ENCODE measurements at places on chromosomes 2 and 18.

DNA sequence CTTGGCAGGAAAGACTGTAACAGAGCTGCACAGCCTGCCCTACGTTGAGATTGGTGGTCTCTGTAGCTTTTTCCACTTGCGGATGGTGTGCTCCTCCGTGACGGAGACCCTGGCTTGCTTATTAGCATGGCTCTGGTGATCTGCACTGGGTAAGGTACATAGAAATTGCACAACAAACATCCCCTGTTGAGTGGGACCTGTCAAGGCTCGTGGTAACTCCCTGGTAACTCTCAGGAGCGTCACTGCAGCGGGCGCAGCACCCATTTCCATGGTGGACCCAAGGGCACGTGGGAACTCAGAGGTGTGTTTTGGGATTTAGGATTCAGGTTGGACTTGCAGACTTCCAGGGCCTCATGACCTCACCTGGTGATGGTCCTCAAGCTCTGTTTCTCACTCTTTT is 1.1 kb downstream of the TRAF3IP1 start:
- DNase-seq, result no peak

GRCh38 chr18:9627642-9628041 is 13.3 kb upstream of the PPP4R1 start:
- DNase-seq, result no peak

- no peak for DNase-seq
Measured at GRCh38 chr2:85564144-85564563, 2.9 kb upstream of the GGCX start.

GRCh38 chr2:191265311-191266170 is 20.3 kb downstream of the MYO1B start:
- DNase-seq, result no peak

DNA sequence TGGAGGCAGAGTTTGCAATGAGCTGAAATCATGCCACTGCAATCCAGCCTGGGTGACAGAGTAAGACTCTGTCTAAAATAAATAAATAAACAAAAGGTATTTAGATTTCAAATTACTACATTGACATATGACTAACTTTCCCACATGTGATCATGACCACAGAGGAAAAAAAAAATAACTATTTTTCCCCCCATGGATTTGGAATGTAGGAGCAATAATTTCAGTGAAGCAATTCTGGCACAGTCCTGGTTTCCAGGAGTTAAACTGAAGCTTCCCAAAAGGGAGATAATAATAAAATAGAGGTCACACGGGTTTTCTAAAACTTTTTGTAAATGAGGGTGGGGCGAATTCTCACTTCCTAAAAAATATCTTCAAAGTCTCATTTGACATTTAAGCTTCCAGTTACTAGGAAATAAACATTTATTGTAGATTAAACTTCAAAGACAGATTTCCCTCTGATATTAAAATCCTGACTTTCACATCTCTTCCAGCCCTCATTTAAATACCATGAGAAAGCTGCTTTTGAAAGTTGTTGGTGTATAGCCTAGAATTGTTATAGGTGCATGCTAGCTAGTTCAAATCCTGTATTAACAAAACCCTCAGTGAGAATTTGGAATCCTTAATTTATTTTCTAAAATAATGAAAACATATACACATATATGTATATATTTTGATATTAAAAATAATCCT is 20.7 kb downstream of the SLC19A3 start:
- DNase-seq, result no peak

GRCh38 chr2:65813631-65814173 is 381.3 kb upstream of the SPRED2 start:
- no peak for DNase-seq

GRCh38 chr2:124975648-124976047 is 950.6 kb downstream of the CNTNAP5 start:
- no peak for DNase-seq

DNA sequence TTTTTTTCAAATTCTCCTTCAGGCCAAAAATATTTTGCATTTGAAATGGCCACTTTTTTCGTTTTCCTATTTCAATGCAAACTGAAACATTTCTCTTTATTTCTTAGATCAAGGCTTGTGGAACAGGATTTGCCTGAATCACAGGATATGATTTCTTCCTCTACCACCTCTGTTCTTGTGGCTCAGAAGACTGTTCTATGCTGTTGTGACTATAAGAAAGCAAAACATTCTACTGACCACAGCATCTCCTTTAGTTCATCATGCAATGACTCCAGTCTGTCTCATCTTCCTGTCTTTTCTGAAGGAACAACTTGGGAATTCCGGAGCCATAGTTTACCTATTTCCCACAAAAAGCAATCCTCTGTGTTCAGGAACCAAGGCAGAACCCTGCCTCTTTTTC is 16.2 kb upstream of the ZNF512 start:
- no peak for DNase-seq

GRCh38 chr2:29050591-29050990 is 23.7 kb downstream of the PCARE start:
- no peak for DNase-seq

DNA sequence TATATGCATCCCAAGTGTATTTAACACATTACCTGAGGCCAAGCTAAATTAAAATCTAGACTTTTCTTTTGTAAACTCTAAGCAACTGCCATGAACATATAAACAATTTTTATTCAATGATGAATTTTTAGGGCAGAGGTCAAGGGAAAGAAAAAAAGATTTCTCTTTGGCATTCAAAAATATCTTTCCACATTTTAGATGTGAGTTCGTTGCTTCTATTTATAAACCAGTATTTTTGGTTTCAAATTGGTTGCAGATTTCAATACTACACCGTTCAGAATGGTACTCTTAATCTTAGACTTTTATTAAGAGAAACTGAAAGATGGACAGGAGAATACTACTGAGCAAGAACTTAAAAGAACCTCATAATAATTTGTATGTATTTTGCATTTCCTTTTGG is 293.6 kb upstream of the CCDC68 start:
- no peak for DNase-seq

DNA sequence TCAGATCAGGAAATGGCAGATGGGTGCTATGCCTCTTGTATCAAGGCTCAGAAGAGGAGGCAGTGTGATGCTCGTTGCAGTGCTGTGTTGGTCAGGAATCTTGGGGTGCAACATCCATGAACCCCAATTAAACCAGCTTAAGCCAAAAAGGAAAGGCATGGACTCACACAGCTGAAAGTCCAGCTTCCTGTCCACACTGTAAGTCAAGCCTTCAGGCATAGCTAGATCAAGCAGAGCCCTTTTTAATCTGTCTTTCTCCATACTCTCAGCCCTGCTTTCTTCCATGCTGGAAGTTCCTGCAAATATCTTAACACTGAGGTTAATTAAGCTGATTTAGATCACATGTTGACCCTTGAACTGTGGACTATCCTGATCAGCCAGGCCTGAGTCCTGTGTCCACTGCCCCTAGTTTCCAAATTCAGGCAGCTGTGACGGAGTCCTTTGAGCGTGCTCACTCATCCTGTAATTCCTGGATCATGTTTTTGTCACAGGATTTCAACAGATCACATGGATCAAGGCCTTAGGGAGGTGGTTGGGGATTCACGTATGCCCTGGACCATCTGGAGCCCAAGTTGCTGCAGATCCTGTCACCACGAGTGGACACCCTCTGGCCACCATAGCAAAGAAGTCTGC is 4.5 kb upstream of the C2orf74 start:
- DNase-seq, result no peak

DNA sequence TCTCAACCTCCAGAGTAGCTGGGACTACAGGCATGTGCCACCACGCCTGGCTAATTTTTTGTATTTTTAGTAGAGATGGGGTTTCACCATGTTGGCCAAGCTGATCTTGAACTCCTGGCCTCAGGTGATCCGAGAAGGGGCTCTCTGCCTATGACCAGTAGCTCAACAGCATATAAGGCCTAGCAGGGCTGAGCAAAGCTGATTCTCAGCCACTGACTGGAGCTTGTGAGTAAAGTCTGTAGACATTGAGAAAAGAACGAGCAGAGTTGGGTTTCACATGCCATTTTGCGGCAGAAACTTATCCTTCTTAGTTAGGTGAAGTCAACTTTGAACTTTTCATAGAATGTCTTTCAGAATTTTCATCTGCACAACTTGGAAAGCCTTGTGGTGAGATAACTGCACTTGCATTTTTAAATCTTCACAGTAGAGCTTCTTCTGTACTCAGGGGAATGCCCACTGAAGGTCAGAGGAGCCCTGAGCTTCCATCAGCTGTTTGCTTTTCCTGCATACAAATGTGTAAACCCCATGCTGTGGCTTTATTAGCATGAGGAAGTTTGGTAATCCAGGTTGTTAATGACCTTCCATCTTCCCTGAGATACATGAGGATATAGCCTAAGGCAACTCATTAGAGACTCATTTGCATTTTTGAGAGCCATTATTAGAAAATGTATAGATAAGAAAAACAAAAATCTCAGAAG is 602.4 kb downstream of the METTL4 start:
- no peak for DNase-seq

- no peak for DNase-seq
Measured at GRCh38 chr2:217935235-217935879, 67.4 kb downstream of the TNS1 start.

DNA sequence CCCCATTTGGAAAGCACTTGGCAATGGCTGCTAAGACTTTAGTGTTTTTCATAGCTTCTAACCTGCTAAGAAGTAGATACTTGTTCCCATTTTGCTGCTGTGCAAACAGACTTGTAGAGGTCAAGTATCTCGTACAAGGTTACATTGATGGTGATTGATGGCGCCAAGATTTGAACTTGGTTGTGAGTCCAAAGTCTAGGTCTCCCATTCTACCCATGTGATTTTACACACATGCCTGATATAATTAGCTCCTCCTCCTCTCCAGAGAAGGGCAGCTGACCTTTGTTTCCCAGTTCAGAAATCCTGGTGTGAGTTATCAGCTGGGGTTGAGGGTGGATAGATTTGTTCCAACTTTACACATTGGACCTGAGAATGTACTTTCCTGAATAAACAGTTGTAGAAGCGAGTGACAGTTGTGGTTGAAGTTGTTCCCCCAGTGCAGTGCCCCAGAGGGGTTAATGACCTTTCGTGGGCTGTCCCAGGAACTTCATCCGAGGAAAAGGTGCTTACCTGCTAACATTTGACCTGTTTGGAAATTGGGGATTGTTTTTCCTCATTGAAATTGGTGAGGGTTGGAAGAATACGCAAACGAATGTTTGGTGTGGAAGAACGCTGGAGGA is 10.4 kb downstream of the TCF7L1 start:
- DNase-seq, result no peak

GRCh38 chr2:226124548-226125011 is 675.0 kb downstream of the IRS1 start:
- no peak for DNase-seq

DNA sequence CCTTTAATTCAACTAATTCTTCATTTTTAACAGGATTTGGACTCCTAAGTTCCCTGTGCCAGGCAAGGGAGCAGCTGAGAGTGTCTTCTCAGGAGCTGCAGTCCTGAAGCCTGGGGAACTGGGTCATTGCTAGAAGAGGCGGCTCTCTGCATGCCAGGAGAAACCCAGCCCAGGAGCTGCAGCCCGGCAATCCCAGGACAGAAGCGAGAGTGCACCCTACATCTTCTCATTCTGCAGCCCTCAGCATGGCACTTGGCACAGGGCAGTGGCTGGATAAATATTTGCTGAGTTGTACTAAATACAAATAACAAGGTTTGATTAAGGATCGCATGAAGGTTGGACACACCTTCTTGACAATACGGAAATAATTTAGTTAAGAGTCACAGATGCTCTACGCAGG is 244.9 kb upstream of the PXDN start:
- no peak for DNase-seq

GRCh38 chr2:151771599-151772358 is 37.5 kb upstream of the NEB start:
- DNase-seq, result no peak

- no peak for DNase-seq
Measured at GRCh38 chr2:56656826-56657225, 473.0 kb downstream of the CCDC85A start.

Data from activated CD4-positive, alpha-beta T cell treated with anti-CD3 and anti-CD28 coated beads, Interleukin-2, amount 50 U/mL, for 4 hours (primary cell).